GM23338 (cell line): ENCODE measurements at places on chromosomes 7 and 10. TPM values are rescaled to one million over a fixed set of nuclear protein-coding genes. Genes with fewer than 3 reads are reported as not detected.

Gene GHRHR
- total RNA-seq: not detected in 2 replicates

Gene PVRIG
- total RNA-seq: not detected in 2 replicates

Gene NKX2-3
- not detected in 2 replicates for total RNA-seq

Gene PSMC2
- 99.8 and 131 TPM in 2 replicates for total RNA-seq

Gene DENND2A
- total RNA-seq: 5.6 and 10.0 TPM in 2 replicates

Gene EPHB4
- 145 and 164 TPM in 2 replicates for total RNA-seq

Gene VWA2
- 2.0 and 3.7 TPM in 2 replicates for total RNA-seq

Gene KIN
- 8.5 and 11.0 TPM in 2 replicates for total RNA-seq
